ENCODE measurements at places on chromosomes 13 and 19.

GRCh38 chr19:461721-462551, 1.1 kb upstream of the SHC2 start:
- DNase-seq, result no peak

GRCh38 chr19:40422748-40423566, 2.8 kb downstream of the SERTAD1 start:
- no peak for DNase-seq

GRCh38 chr13:50229960-50230661, 214.9 kb downstream of the KCNRG start:
- no peak for DNase-seq

DNA sequence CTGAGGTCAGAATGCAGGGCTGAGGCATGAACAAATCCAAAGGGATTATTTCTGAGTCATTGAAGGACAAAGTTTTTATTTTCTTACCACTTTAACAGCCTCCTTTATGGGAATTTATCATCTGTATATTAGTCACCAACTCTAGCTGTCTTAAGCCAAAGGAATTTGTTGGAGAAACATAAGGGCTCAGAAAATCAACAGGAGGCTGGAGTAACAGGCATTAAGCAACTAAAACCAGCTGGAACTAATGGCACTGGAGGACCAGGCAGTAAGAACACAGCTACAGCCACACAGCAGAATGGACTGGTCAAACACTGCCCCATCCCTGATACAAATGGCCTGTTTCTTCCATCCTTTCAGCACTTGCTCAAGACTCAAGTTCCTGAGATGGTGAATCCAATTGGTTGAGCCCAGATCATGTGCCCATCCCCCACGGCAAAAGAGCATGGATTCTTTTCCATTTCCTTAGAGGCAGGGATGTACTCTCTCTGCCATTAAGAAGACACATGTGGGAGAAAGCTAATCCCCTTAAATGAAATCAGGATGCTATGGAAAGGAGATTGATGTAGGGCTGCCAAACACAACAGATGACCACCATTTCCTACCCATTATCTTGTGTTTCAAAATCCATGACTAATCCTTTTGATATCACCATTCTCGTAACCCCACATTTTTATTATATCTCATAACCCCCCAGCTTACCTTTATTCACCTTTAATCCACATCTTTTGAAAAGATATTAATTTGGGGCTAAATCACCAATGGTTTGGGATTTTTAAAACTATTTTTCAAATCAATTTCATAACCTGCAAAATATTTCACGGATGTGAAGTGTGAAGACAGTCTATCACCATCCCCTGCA, 157.0 kb upstream of the FNDC3A start:
- no peak for DNase-seq

DNA sequence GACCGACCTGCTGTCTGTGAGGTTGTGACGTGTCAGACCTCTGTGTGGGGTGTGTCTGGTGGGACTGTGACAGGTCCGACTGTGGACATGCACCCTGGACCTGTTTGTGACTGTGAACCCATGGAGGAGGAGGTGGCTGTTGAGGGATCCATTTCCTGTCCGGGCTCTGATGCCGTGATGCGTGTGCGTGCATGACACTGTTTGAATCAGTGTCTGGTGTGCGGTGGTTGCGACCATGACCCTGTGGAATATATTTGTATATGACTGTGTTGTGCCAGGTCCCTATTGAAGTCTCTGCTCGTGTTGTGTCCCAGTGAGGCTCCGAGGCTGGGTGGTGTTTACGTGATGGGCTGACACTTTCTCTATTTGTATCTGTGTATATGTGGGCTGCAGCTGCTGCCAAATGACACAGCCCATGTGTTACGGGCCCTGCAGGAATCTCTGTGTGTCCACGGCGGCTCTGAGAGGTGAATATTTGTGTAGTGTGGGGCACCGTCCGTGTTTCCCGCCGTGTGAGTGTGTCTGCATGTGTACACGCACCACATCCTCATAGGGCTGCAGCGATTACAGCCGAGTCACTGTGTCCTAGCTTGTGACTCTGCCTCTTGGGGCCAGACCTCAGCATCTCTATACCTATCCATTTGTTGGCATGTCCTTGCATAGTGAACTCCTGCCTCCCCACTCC, 18.3 kb downstream of the CCDC97 start:
- no peak for DNase-seq

GRCh38 chr13:80265348-80265747, 75.6 kb downstream of the SPRY2 start:
- no peak for DNase-seq

DNA sequence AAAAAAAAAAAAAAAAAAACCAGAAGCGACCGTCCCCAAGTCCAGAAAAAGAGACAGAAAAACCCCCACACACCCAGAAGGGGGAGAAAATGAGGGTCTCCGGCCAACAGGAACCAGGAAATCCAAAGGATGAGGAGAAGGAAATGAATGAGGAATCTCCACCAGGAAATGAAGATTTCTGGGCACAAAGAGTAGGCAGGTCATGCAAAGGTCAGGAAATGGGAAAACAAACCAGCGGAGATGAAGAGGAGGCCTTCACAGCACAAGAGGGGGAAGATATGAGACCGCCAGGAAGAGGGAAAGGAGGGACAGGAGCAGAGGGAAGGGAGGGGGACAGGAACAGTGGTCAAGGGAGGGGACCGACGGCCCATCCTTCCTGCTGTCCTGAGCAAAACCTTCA, 5.8 kb downstream of the TEAD2 start:
- DNase-seq, result no peak

- DNase-seq, result no peak
These were observed 96.7 kb upstream of the CLDN10 start for GRCh38 chr13:95455782-95456181.

DNA sequence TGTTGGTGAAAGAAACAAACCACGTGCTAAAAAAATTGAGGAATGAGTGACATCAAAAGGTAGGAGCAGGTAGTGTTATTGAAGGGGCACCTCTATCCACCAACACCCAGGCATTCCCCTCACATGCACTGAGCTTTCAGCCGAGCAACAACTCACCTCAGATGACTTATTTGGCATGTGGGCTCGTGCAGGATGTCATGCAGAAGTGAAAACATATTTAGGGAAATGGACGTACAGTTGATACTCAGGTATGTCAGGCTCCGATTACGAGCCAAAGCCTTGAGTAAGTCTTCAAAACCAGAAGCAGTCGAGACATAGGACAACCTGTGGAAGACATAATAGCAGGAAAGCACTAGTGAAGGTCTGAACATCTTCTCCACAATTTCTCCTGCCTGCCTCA, 30.4 kb downstream of the NLRP11 start:
- no peak for DNase-seq

DNA sequence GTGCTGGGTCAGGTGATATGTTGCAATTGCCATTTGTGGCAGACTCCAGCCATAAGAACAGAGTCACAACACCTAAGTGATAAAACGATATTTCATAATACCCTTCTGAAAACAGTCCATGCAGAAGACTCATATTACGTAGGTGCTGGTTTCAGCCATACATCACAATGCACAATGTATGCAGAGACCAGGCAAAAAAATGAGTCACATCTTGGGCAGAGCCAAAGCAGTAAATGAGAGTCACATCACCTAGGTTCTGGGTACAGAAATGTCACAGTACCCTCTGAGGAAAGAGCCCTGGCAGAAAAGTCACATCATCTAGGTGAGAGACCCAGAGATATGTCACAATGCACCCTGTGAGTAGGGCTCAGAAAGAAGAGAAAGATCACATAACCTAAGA, 125.2 kb upstream of the ZNF91 start:
- DNase-seq, result no peak

DNA sequence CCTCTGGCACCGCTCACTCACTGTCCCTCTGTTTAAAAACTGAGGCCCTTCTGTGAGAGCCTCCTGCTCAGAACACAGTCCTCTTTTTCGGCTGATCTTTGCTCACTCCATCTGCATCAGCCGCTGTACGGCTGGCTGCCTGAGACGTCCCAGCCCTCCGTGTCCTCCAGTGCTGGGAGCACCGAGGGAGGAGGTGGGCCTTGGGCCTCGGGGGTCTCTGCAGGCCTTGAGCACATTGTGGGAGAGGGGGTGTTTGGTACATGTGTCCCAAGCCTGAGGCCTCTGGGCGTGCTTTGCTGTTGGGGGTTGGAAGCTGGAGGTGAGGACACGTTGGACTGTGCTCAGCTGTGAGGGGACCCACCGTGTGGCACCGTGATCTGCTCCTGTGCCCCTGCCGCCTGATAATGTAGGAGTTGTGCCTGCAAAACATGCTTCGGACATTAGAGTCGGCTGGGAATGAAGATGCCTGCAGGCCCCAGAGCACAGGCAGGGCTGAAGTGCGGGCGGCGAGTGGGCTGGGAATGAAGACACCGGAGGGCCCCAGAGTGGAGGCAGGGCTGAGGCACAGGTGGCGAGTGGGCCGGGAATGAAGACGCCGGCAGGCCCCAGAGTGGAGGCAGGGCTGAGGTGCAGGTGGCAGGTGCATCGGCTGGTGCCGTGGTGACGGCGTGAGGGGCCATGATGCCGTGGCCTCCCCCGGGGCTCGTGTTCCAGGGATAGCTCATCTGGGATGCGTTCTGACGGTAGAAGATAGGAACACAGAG, 30.6 kb downstream of the MCF2L start:
- no peak for DNase-seq

- DNase-seq, result peak; percentile 5
These were observed 115.1 kb upstream of the CACNA1A start for GRCh38 chr19:13621413-13621812.

- no peak for DNase-seq
These were observed 5.2 kb upstream of the KBTBD7 start for GRCh38 chr13:41199526-41199925.

DNA sequence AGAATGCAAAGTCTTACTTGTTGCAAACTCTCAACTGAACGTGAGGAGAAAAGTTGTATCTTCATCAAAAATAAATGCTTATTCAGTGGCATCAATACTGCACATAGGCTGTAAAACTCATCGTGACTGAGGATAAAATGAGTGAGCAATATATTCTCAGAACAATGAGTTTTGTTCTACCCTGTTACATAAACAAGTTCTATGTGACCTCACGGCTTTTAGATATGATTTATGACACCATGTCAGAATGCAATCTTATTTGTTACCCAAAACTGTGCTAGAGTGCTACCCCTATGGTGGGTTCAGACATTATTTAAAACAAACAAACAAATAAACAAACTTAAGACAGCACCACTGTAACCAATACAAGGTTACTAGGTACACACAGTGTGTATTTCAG, 55.4 kb downstream of the FOXO1 start:
- no peak for DNase-seq

DNA sequence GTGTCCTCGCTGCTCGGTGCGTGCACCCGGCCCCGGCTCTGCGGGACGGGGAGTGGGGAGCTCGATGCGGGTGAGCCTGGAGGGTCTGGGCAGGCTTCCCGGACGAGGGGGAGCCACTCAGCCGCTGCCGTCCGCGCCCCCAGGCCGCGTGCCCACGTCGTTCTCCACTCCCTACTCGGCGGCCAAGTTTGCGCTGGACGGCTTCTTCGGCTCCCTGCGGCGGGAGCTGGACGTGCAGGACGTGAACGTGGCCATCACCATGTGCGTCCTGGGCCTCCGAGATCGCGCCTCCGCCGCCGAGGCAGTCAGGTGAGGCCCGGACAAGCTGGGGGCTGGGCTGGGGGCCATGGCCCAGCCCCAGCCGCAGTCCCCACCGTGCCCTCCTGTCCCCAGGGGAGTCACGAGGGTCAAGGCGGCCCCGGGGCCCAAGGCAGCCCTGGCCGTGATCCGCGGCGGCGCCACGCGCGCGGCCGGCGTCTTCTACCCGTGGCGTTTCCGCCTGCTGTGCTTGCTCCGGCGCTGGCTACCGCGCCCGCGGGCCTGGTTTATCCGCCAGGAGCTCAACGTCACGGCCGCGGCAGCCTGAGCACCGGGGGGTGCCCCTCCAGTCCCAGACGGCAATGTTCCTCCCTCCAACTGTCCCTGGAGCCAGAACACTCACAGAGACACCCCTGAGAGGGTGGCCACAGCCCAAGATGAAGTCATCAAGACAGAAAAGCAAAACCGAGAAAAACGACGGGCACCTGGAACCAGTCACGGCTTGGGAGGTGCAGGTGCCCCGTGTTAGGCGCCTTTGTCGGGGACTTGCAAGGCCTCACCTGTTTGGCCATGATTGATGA, 2.5 kb upstream of the RPL36 start:
- DNase-seq, result no peak

- DNase-seq, result no peak
These were observed 7.7 kb upstream of the CDADC1 start for GRCh38 chr13:49240017-49240416.

DNA sequence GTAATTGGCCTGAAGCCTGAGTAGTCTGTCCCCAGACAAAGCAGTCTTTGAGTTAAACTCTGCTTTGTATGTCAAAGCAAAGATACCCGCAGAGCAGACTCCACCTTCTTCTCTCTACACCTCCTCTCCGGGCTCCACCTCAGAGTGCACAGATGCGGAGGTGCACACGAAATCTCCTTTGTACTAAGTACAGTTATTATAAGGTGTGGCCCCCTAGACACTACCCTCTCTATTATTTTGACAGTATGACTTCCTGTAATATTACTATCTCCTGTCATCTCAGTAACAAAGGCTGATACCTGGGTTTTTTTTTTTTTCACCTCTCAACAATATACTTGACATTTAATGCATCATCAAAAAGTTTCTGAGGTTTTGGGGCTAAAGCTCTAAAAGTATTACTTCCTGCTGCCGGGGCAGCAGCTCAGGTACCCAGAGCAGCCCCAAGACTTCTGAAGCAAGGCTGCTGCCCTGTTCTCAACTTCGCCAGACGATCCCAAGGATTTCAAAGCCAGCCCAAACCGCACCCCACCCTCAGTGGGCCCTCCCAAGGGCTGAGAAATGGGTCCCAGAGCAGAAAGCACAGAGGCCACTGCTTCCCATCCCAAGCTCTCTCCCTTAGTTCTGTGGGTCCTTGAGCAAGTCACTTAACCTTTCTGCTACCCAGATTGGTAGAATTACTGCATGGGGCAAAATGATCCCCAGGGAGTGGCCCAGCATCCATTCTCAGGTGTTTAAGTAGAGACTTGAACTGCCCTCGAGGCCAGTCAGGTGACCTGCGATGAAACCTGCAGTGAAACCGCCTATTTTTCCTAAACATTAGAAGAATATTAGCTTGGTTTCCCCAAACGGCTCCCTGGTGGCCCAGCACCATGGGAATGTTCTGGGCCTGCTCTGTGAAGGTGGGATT, 180.6 kb downstream of the FOXO1 start:
- no peak for DNase-seq

GRCh38 chr13:36412736-36413135, 19.6 kb upstream of the CCNA1 start:
- no peak for DNase-seq

- DNase-seq, result no peak
These were observed 951.2 kb upstream of the MIR17HG start for GRCh38 chr13:90396266-90396665.

Data from stimulated activated CD8-positive, alpha-beta memory T cell treated with anti-CD3 and anti-CD28 coated beads, Interleukin-7, amount 100 ng/mL, for 24 hours (primary cell).